CD4-positive, CD25-positive, alpha-beta regulatory T cell (primary cell): ENCODE measurements at places on chromosomes 13 and 19. TPM values are rescaled to one million over a fixed set of nuclear protein-coding genes. Genes with fewer than 3 reads are reported as not detected.

- DNase-seq, result no peak
Measured at GRCh38 chr13:50693727-50694126, 149.8 kb downstream of the DLEU7 start.

GRCh38 chr19:913080-913748 is at the start of gene R3HDM4:
Gene R3HDM4, minus strand, starts transcription at chr19:913219. Its CDS starts 62 bp downstream, at chr19:913157.
- peak; percentile 81 for DNase-seq

DNA sequence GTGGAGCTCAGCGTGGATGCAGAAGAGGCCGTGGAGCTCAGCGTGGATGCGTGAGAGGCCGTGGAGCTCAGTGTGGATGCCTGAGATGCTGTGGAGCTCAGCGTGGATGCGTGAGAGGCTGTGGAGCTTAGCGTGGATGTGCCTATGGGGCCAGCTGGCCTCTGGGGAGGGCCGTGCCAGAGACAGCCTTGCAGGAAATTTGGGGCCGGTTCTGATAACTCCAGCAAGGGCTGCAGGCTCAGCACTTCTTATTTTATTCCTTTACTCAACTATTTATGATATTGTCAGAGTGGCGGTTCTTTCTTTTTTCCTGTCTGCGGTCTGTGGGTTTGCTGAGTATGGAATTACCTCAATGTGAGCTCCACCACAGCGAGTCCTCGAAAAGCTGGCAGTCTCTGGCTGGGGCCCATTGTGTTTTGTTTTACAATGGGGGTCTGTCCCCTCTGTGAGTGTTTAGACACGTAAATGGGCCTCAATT is 17.8 kb upstream of the TMEM255B start:
- DNase-seq, result no peak

DNA sequence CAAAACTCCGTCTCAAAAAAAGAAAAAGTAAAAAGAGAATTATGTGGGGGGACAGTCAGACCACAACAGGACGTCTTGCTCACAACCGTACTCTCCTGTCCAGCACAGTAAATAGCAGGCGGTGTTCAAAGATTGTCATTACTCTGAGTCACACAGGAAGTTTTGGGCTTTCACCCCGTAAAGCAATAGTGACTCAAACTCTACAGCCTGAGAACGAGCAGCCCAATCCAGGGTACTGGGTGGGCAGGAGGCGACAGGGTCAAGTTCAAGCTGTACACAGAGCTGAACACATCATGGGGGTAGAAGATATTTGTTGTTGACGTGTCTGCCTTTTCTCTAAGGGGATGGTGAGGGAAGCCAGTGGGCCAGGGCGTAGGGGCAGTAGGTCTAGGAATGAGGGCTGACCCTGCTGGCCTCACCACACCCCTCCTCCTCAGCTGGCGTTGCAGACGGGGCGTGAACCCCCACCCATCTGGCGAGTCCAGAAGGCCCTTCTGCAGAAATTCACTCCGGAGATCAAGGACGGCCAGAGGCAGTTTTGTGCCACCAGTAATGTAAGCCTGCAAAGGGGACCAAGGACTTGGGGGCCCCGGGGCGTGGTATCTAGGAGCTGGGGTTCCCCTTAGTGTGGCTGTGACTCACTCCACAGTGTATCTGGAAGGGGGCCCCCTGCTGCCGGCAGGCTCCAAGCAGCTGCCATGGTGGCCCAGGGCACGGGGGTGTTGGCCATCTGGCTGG is 23.3 kb downstream of the PRR12 start:
- no peak for DNase-seq

- DNase-seq, result no peak
Measured at GRCh38 chr19:7483720-7484201, 5.1 kb downstream of the PEX11G start.

The ZNF575 gene
- 1.5 TPM for polyA plus RNA-seq

The PBX4 gene
- polyA plus RNA-seq, result 7.2 TPM

The CACNG6 gene
- not detected for polyA plus RNA-seq
